ENCODE measurements at places on chromosomes 7 and 10.

GRCh38 chr10:5574642-5575131, 49.9 kb downstream of the CALML3 start:
- no peak for DNase-seq

DNA sequence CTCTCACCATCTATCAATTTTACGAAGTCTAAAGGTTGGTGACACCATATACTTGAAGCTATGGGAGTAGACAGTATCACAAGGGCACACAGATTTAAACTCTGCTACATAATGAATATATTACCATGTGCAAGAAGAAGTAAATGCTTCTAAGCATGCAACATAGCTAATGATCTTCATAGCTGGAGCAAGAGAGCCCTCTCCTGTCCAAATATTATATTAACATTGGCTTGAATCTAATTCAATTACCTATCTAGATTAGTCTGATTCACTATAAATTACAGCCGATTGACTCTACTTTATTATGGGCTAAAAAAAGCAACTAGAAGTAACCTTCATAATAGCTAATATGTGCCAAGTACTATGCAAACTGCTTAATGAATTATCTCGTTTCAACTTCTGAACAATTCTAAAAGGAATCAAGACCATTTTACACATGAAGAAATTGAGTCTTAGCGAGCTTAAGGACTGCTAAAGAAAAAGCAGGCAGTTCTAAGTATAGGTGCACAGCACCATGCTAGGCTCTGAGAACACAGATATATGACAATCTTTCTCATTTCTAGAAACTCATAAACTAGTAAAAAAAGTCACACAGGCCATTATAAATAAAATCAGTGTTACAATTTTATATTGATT, 21.9 kb downstream of the FRA10AC1 start:
- no peak for DNase-seq

DNA sequence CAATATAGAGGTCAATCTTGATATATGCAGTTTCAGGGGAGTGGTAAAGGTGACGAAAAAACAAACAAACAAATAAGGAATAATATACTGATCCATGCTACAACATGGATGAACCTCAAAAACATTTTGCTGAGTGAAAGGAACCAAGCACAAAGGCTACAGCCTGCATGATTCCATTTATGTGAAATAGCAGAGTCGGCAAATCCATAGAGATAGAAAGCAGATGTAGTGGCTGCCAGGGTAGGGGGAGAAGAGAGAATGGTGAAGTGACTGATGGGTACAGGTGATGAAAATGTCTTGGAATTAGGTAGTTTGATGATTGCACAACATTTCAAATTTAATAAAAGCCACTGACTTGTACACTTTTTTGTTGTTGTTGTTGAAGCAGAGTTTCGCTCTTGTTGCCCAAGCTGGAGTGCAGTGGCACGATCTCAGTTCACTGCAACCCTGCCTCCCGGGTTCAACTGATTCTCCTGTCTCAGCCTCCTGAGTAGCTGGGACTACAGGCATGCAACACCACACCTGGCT, 71.8 kb downstream of the MALRD1 start:
- no peak for DNase-seq

GRCh38 chr10:31745612-31746376, 182.8 kb downstream of the ARHGAP12 start:
- peak; percentile 81 for DNase-seq

DNA sequence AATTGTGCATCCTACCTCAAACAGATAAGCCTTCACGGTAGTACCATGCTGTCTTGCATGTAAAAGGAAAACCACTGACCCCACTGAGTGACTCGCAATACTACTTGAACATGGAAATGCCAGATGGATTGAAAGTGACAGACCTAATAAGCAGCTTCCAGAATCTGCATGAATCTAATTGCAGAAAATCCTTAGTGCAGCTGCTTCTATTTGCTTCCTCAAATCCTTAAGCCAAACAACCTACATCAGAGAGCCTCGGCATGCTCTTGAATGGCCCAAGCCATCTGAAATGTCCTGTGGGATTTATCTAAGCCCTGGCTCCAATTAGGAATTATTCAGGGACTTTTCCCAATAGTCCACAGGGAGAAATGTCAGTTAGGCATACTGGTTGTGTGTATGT, 509.5 kb upstream of the CELF2 start:
- no peak for DNase-seq

- no peak for DNase-seq
Measured at GRCh38 chr7:102186306-102186705, 100.4 kb upstream of the SH2B2 start.
